ENCODE measurements at places on chromosomes 6 and 20.

- DNase-seq = no peak
Measured at GRCh38 chr6:13071550-13072345, 256.6 kb downstream of the TBC1D7 start.

GRCh38 chr6:100376103-100376502 lies 88.6 kb downstream of the SIM1 start:
- DNase-seq = no peak

GRCh38 chr6:144723431-144723830 lies 438.3 kb downstream of the UTRN start:
- no peak for DNase-seq

DNA sequence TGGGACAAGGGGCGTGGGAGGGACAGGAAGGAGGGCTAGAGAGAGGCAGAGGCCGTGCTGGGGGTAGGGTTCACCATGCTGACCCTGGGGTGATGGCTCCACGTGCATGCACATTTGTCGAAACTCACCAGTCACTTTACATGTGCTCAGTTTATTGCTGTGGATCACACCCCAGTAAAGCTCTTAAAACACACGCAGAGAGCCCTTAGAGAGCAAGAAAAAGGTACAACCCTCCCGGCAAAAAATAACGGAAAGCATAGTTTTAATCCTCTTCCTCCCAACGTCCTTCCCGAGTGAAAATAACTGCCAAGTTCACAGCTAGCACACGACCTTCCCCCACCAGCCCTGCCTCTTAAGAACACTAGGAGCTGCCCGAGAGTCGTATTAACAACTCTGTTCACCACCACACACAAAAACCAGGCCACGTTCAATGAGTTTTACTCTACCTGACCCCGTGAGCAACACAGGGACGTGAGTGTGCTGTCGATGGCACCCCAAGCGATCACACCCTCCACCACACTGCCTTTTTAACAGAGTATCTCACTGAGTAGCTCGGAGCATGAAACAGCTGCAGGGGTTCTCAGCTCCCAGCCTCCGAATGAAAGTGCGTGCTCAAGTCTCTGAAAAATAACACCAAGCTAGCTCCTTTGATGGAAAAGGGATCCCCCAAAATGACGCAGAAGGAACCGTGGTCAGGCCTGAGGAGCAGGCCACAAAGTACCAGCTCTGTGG lies 39.7 kb downstream of the TAF4 start:
- peak; percentile 55 for DNase-seq

GRCh38 chr20:52469128-52469527 lies 277.5 kb upstream of the ZFP64 start:
- no peak for DNase-seq

DNA sequence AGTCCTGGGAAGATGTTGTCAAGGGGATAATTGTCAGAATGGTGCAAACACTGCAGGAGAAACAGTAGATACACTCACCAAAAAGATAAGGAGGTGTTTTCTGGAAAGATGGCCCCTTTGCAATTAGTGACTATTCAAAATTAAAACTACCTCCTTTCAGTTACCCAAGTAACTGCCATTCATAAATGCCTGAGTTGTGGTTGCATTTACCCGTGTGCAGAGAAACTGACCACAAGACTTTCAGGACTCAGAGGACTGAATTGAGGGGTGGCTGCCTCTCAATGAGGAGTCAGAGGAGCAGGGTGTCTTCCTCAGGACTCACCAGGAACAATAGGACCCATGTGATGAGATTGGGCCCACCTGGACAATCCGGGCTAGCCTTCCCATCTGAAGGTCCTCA lies 39.0 kb downstream of the GCM1 start:
- DNase-seq = no peak

GRCh38 chr6:45951321-45952167 lies 64.1 kb downstream of the CLIC5 start:
- no peak for DNase-seq

Data from kidney capillary endothelial cell (primary cell).